Muscle of arm (tissue), 14 donors: ENCODE measurements at places on chromosomes 1 and 21.

DNA sequence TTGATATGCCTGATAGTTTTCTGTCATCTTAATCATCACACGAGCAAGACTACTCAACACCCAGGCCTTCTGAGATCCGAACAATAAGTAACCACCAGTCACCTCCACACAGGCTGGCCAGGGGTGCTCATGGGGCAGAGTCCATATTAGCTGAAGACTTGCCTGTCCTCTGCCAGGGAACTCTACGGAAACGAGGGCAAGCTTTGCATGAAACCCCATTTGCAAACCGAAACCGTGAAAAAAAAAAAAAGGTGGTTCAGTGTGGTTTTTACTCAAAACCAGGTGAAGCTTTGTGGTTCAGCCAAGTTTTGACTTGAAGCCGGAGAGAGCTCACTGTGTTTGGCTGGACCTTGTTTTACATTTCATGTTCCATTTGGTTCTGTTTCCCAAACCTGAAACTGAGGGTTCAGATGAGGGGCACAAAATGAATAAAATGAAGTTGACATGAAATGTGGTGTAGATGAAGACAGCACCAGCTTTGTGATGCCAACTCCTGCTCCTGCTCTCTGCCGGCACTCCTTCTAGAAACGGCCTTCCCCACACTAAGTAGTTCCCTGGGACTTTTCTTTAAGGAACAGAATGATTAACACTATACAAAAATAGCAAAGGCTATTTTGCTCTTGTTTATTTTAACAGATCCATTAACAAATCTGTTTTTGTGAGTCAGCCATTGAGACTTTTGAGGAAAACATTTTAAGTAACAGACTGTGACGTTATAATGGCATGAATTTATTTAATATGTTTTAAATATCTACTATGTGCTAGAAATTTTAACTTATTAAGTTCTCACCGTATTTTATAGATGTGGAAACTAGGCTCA is 74.7 kb downstream of the RUNX1 start:
- DNase-seq, result no peak

DNA sequence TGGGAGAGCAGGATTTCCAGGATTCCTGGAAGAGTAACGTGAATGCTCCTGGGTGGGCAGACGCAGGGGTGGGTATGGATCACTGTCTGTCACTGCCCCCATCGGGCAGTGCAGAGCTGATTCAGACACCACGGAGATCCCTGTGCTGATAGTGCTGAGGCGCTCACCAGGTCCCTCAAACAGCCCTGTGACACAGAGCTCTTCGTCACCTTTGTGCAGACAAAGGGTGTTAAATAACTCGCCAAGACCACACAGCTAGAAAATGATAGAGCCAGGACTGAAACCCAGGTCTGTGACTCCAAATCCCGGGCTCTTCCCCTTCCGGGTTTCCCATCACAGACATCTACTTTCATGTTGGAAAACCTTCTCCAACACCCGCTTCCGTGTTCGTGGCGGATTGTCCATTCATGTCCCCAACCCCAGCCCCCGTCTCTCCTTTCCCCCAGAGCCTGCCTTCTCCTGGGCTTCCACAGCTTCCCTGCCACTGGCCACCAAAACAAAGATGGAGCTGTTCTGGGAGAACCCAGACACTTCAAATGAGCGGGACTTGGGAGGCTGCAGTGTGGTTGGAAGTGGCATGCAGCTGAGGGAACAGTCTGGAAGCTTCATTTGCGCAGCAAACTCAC is 2.6 kb downstream of the EFHD2 start:
- no peak for DNase-seq

- no peak for DNase-seq
These were observed 31.6 kb downstream of the ZBTB8OS start for GRCh38 chr1:32618673-32619221.

DNA sequence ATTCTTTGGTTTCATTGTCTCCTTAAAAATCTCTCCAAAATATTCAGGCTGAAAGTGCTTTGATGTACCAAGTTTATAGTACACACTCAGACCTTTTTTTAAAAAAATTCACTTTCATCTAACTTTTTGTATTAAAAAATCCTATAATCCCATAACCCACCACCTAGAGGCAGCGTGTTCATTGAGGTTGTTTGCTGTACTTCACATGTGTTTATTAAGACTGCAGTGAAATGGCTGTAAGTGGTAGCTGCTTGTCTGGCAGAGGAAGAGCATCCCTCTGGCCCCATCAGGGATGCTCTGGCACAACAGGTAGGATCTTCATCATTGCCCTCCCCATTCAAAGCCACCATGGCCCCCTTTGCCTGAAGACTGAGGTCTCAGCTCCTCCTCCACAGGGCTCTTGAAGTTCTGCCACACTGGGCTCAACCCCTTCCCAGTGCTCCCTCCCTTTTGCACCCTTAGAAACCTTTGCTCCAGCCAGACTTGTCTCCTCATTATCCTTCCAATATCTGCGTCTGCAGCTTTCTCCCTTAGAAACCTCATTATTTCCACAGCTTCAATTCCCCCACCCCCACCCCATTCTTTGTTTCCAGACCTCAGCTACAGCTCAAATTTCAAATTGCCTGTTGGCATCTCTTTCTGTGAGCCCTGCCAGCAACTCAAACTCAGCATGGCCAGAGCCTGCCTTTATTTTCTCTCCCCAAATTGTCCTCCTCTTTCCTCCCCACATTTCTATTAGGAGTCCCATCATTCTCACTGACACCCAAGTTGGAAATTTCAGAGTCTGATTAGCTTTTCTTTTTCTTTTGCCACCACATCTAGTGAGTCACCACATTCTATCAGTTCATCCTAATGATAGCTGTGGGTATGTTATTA is 369.6 kb upstream of the USP24 start:
- peak; percentile 83 for DNase-seq
